ENCODE measurements at places on chromosomes 3 and 15.
A peak's percentile ranks its signal among the peaks of the same experiment; 100 is the strongest.

DNA sequence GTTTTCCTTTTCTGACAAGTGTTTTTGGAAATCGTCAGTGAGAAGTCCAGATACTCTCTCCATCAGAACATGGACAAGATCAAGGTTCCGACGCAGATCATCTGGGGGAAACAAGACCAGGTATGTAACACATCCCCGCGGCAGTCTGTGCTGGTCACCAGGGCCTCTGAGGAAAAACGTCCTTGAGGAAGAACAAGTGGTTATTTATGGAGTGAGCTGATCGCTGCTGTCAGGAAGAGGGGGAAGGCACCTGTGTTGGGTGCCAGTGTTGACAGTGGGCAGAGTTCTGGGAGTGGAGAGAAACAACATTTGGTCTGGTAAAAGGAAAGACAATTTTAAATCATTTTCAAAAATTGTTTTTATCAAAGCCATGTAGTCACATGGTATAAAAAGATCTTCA, 20.7 kb upstream of the RPP14 start:
- no peak for DNase-seq
- H3K4me3 ChIP-seq, result no peak overlapping the region
- H3K27me3 ChIP-seq, result no peaks in the 10 kb centered on the region
- H3K36me3 ChIP-seq, result peaks cover 2% of the 10 kb centered on the region

- H3K4me1 ChIP-seq, result peaks cover 9% of the 10 kb centered on the region
- no peak overlapping the region for H3K27ac ChIP-seq
- no peak for DNase-seq
Measured at GRCh38 chr3:195582947-195583346, 793 bp downstream of the APOD start.

DNA sequence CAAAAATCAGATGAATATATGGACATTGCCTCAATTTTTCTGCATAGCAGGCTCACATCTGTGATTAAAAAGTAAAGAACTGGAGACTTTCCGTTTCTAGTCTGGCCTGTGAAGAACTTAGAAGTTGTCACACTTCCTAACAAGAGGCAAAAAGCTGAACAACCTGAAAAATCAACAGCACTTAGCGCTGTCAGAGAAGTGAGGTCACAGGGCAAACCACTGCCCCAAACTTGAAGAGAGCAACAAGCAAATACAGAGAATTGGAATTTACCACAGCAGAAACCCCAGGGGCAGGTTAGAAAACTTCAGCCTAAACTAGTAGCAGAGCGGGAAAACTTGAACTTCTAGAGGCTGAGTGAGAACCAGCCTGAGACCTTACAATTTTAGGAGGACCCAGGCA, 38.9 kb downstream of the CCDC54 start:
- peaks cover 12% of the 10 kb centered on the region for H3K4me1 ChIP-seq
- no peak overlapping the region for H3K4me3 ChIP-seq
- no peaks in the 10 kb centered on the region for H3K36me3 ChIP-seq
- no peak overlapping the region for H3K27ac ChIP-seq
- DNase-seq, result no peak

- no peak overlapping the region for H3K4me3 ChIP-seq
- H3K27ac ChIP-seq, result no peak overlapping the region
- H3K27me3 ChIP-seq, result no peaks in the 10 kb centered on the region
- H3K4me1 ChIP-seq, result peaks cover 36% of the 10 kb centered on the region
- DNase-seq, result no peak
- peaks cover 5% of the 10 kb centered on the region for H3K36me3 ChIP-seq
Measured at GRCh38 chr15:64580696-64581407, 120.5 kb downstream of the ZNF609 start.

- H3K4me1 ChIP-seq, result no peaks in the 10 kb centered on the region
- no peak overlapping the region for H3K27ac ChIP-seq
- no peak overlapping the region for H3K4me3 ChIP-seq
- DNase-seq, result no peak
- H3K27me3 ChIP-seq, result peaks cover 24% of the 10 kb centered on the region
Measured at GRCh38 chr15:96497951-96498350, 167.5 kb downstream of the NR2F2 start.

DNA sequence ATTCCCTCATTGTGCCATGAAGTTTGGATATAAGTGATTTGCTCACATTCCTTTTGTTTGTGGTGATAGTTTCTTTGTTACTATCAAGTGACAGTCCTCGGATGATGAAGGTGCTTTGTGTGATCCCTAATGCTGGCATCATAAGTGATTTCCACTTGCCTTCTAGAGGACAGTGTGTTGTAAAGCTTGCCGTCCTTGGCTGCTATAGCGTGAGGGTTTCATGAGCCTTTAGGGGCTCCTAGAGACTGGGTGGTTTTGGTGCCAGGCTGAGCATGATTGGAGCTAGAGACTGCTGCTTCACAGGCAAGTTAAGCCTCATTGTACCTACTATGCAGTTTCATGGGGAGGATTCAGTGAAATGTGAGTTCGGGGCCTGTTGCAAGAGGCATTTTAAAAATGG, 12.4 kb downstream of the SNRK start:
- DNase-seq, result no peak
- peak overlapping the region; percentile 61 for H3K4me3 ChIP-seq
- peaks cover 9% of the 10 kb centered on the region for H3K36me3 ChIP-seq
- H3K4me1 ChIP-seq, result peaks cover 76% of the 10 kb centered on the region
- peak overlapping the region; percentile 90 for H3K27ac ChIP-seq
- H3K27me3 ChIP-seq, result no peaks in the 10 kb centered on the region

GRCh38 chr15:84874981-84875699, 9.3 kb upstream of the SLC28A1 start:
- H3K4me3 ChIP-seq, result no peak overlapping the region
- no peaks in the 10 kb centered on the region for H3K36me3 ChIP-seq
- H3K27me3 ChIP-seq, result no peaks in the 10 kb centered on the region
- no peak overlapping the region for H3K27ac ChIP-seq
- no peak for DNase-seq

DNA sequence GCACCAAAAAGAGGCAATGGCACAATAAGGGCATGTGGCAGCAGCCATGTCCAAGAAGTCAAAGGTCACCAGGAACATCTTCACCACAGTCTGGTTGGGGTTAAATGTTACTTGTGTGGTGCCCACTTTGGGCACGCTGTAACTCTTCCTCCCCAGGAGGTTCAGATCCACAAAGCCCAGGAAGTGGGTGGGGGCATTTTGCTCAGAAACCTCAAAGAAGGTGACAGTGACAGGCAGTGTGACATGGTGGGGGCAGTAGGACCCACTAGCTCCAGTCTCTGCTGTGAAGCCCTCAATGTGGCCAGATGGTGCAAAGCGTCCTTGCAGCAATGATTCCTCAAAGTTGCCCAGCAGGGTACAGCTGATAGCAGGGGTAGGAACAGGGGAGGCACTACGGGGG, 5.8 kb downstream of the ZNF80 start:
- no peak overlapping the region for H3K4me3 ChIP-seq
- peak; percentile 43 for DNase-seq
- H3K27me3 ChIP-seq, result no peaks in the 10 kb centered on the region
- H3K36me3 ChIP-seq, result no peaks in the 10 kb centered on the region
- H3K27ac ChIP-seq, result peak overlapping the region; percentile 30
- H3K4me1 ChIP-seq, result peaks cover 71% of the 10 kb centered on the region

DNA sequence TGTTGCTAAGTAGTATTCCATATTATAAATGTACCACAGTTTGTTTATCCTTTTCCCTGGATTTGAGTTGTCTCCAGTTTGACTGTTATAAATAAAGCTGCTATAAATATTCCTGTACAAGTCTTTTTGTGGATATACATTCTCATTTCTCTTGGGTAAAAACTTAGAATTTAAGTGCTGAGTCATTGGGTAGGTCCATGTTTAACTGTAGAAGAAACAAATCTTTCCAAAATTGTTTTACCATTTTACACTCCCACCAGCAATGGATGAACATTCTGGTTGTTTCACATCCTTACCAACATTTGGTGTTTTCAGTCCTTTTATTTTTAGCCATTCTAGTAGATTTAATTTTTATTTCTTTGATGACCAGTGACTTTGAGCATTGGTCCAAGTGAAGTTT, 74.0 kb upstream of the TNFAIP8L3 start:
- no peak for DNase-seq
- H3K27ac ChIP-seq, result no peak overlapping the region
- H3K4me3 ChIP-seq, result no peak overlapping the region
- no peaks in the 10 kb centered on the region for H3K36me3 ChIP-seq
- peaks cover 20% of the 10 kb centered on the region for H3K27me3 ChIP-seq
- no peaks in the 10 kb centered on the region for H3K4me1 ChIP-seq

DNA sequence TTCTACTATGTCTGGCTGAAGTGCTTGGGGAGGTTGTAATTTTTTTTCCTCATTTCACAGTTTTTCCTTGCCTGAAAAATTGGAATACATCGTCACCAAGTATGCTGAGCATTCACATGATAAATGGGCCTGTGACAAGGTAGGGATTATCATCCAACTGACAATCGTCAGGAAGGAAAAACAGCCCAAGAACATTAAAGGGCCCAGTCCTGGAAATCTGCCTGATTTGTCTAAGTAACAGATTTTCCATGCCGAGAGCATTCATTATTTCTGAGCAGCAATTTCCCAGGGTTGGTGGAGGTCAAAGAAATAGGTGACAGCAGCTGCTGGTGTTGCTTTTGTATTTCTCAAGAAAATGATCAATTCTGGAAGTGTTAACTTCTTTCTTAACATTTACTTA, 226.0 kb upstream of the CHRM5 start:
- H3K36me3 ChIP-seq, result no peaks in the 10 kb centered on the region
- no peaks in the 10 kb centered on the region for H3K4me1 ChIP-seq
- peaks cover 5% of the 10 kb centered on the region for H3K27me3 ChIP-seq
- H3K27ac ChIP-seq, result no peak overlapping the region
- DNase-seq, result no peak

DNA sequence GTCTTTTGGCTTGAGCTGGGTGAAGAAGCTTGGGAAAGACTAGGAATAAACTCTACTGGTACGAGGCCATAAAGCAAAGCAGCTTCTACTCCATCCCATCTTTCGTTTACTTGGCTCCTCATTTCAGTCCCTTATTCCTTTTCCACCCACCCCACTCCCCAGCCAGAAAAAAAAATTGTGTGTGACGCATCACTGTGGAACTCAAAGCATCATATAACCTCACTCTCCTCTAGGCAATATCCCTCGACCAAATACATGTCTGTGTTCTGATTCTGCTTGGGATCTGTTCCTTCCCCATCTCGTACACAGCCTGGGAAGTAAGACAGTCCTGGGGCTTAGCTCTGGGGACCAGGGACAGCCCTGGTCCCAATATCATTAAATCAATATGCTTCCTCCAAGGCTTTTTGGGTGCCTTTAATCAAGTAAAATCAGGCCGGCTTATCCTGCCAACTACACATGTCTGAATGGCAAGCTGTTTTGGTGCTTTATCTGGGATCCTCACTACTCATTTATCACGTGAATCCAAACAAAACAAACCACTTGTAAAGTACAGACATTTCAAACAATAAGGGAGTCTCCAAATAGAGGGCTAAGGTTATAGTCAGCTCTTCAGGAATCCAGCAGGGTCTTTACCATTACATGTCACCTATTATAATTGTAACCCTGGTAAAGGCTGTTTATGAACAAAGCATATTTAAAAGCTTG, 74.9 kb upstream of the ZBED2 start:
- H3K27ac ChIP-seq, result no peak overlapping the region
- no peak for DNase-seq
- H3K27me3 ChIP-seq, result no peaks in the 10 kb centered on the region
- peaks cover 4% of the 10 kb centered on the region for H3K36me3 ChIP-seq

- H3K27ac ChIP-seq, result no peak overlapping the region
- H3K4me1 ChIP-seq, result no peaks in the 10 kb centered on the region
- H3K36me3 ChIP-seq, result no peaks in the 10 kb centered on the region
- H3K27me3 ChIP-seq, result peaks cover 5% of the 10 kb centered on the region
- peak; percentile 51 for DNase-seq
Measured at GRCh38 chr3:158918008-158918407, 116.2 kb downstream of the MFSD1 start.

DNA sequence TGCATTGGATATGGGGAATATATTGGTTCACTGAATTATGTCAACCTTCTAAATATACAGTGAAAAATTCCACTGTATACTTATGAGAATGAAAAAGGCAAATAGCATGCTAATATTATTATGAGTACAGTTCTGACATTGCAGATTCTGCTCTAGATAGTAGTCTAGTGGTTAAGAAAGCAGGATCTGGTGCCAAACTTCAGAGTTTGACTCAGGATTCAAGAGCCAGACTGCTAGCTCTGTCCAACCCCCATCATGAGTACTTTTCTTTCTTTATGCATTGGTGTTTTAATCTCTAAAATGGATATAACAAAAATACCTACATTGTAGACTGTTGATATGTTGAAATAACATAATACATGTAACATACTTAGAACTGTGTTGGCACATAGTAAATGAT, 57.3 kb upstream of the PLSCR4 start:
- H3K4me1 ChIP-seq, result no peaks in the 10 kb centered on the region
- no peaks in the 10 kb centered on the region for H3K36me3 ChIP-seq
- H3K4me3 ChIP-seq, result no peak overlapping the region
- DNase-seq, result no peak
- peaks cover 7% of the 10 kb centered on the region for H3K27me3 ChIP-seq

GRCh38 chr15:37893309-37893708, 41.1 kb upstream of the TMCO5A start:
- no peaks in the 10 kb centered on the region for H3K4me1 ChIP-seq
- peaks cover 10% of the 10 kb centered on the region for H3K27me3 ChIP-seq
- no peaks in the 10 kb centered on the region for H3K36me3 ChIP-seq
- no peak overlapping the region for H3K4me3 ChIP-seq
- H3K27ac ChIP-seq, result no peak overlapping the region
- no peak for DNase-seq

DNA sequence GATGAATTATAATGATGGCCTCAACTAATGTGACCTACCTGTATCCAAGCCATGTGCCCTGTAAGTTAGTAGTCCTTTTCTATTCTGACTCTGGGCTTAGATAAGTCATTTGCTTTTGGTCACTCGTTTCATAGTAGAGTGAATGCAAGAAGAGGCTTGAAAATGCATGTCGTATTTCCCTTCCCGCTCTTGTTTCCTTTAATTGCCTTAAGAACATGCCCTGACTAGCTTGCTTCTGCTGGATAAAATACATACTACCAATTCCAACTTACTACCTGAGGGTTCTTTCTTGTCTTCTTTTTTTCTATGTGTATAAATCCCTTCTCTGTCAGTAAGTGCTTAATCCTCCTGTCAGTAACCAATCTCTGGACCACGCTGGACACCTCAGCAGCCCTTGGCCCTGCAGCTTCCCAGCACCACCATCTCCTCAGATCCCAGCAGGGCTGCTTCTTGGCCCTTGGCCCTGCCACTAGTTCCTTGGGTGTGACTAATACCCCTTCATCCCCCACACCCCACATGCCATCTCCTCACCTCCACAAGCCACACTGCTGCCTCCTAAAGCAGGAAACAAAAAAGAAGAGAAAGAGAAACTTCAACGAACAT, 771.7 kb downstream of the IGSF11 start:
- no peaks in the 10 kb centered on the region for H3K4me1 ChIP-seq
- H3K27me3 ChIP-seq, result no peaks in the 10 kb centered on the region
- no peak for DNase-seq
- H3K27ac ChIP-seq, result no peak overlapping the region
